ENCODE measurements at places on chromosomes 7 and 10.

DNA sequence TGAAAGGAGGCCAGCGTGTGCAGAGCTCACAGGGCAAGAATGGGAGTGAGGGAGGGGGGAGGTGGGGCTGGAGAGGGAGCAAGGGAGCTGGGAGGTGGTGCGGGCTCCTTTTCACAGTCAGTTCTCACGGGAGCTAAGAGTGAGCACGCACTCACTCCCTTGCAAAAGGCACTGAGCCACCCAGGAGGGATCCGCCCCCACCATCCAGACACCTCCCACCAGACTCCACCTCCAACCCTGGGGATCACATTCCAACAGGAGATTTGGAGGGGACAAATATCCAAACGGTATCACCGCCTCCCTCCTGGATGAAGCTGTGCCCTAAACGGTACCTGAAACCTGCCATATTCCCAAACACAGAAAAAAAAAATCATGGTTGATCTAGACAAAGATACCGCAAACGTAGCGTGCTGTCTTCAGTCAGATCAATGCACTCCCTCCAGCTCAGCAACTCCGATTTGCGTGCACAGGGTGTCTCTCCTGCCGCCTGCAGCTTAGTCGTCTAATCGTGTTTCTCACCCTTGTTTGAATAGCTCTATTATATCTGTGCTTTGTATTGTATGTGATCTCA is 20.3 kb upstream of the PRKAG2 start:
- DNase-seq, result no peak

- DNase-seq, result no peak
Observed at GRCh38 chr7:38951213-38951612, 26.5 kb upstream of the POU6F2 start.

GRCh38 chr10:93149761-93150160 is 76.1 kb downstream of the CYP26A1 start:
- DNase-seq, result no peak

- DNase-seq, result no peak
Observed at GRCh38 chr10:7193369-7193768, 217.5 kb downstream of the SFMBT2 start.

DNA sequence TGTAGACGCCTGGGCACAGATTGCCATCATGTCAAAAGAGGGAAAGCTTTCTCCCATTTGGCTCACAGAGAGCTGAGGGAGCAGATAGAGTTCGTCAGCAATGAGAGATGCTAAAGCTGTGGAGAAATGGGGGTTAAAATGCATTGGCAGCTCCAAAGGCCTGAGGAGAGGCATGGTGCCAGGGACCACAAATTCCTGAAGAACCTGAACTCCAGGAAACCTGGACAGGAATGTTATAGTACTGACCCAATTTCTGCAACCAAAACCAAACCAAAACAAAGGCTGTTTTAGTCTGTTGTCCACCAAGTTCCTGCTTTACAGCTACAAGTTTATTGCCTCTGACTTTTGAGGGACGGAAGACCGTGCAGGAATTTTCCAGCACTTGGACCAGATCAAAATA is 575.7 kb downstream of the REEP3 start:
- DNase-seq, result no peak

- DNase-seq, result no peak
Observed at GRCh38 chr7:108528183-108528712, 2.3 kb upstream of the PNPLA8 start.

DNA sequence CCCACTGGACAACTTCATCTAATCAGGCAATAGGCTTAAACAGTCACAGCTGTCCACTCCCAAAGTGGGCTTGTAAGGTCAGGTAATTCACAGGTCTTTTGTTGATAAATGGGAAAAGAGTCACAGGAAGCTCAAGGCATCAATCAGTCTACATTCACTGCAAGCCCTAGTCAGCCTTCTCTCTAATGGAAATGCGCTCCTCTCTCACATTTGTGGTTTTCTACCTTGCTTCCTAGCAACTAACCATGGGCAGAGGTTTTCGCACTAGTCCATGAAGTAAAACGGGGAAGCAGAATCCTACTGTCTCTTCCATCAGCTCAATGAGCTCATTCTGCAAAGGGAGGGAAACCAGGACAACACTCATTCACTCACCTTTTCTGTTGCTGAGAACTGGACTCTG is 53.5 kb upstream of the APBB1IP start:
- DNase-seq, result no peak

- no peak for DNase-seq
Observed at GRCh38 chr10:117684046-117684610, 141.6 kb downstream of the EMX2 start.

DNA sequence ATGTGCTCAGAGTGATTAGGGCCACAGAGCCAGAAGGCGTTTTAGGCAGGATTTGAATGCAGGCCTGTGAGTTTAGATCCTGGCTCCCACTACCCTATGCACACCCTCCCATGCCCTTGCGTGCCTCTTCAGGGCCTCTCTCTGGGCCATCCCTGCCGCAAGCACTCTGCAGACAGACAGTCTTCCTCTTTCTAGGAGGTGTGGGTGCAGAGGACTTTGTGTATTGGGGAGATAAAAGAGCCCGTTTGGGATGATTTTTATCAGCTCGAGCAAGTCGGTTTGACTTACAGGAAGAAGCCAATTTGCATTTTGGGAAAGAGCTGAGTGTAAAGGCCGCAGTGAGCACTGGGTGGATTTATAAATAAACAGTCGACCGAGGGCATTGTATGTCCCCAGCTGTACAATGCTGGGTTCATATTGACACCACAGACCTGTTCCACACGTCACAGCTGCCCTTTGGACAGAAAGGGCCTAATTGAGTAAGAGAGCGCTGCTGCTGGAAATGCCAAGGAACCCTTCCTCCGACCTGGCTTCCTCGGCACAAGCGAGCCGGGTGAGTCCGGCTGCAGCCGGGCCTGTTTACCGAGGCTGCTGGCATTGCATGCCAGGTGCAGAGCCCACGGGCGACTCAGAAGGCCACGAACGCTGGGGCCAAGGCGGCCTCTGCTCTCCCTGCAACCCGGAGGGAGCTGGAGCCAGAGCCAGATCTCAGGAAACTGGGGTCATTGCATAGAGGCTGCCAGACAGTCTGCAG is 25.1 kb downstream of the ZMIZ1 start:
- no peak for DNase-seq

GRCh38 chr10:64648915-64649314 is 1127.7 kb downstream of the REEP3 start:
- peak; percentile 1 for DNase-seq

GRCh38 chr7:152512706-152513105 is 76.9 kb upstream of the KMT2C start:
- no peak for DNase-seq

DNA sequence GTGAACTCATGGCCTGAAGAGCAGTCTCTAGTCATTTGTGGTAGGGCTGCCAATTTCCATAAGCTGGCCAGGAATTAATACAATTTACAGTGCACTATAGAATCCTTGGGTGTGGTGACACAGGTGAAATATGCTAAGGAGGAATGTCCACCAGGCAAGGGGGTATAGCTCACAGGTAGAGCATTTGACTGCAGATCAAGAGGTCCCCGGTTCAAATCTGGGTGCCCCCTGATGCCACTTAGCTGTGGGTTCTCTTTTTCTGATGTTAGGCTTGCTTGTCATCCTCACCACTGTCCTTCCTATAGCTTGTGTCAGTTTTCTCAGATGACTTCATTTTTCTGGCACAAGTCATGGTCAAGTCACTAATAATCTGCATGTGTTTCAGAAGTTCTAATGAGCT is 108.7 kb downstream of the ZNF467 start:
- DNase-seq, result no peak
